ENCODE measurements at places on chromosomes 7 and 10. TPM values are rescaled to one million over a fixed set of nuclear protein-coding genes. Genes with fewer than 3 reads are reported as not detected.

Gene ARID5B
- 9.5 TPM for total RNA-seq

Gene OR2A12
- total RNA-seq: not detected

Gene MYL10
- total RNA-seq: not detected

Gene RRP12
- 33.5 TPM for total RNA-seq

Gene LMBR1
- total RNA-seq: 33.6 TPM

Gene HOGA1
- 0.07 TPM for total RNA-seq

Measured in mammary microvascular endothelial cell (primary cell).